ENCODE measurements at places on chromosomes 1 and 21.

- no peak for DNase-seq
Observed at GRCh38 chr1:196546272-196547111, 61.7 kb downstream of the KCNT2 start.

DNA sequence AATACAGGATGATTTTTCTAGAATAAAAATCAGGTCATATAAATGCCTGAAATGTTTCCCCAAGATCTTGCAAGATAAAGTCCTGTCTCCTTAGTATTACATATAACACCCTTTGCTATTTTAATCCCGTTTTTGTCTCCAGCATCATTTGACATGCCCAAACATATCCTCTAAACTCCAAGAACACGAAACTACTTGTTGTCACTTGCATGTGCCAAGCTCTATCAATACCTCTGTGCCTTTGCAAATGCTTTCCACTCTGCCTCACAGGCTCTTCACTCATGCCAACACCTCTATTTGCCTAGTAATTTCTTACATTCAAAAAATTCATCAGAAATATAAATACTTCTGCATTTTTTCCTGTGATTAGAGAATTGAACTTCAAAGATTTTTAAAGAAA, 37.9 kb downstream of the LRRIQ3 start:
- no peak for DNase-seq

DNA sequence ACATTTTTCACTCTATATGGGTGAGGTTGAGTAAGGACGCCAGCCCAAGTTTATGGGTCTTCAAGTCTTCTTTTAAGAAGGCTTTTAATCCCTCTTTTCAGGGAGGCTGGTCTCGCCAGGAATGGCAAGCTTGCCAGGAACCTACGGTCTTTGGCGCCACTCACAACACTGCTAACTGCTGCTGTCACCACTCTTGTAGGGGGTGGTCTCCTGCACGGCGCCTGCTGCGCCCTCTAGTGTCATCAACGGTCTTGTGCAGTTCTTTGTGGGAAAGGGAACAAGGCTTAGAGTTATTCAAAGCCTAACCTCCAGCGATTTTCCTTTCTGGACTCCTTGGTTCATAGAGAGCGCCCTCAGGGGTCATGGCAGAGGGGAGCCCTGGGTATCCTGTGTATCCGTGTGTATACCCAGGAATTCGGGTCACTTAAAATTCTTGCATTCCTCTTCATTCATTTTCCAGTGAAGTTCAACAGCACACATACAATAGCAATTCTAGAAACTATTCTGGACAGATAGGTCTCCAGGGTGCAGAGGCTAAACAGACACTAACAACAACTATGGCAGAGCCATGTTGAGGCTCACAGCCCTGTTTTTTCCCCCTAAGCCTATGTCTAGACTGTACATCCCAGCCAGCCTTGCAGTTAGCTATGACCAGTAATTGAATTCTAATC, 392.8 kb upstream of the CAMK1G start:
- DNase-seq = no peak

- DNase-seq = no peak
Observed at GRCh38 chr1:201785291-201785690, 43.7 kb upstream of the IPO9 start.

DNA sequence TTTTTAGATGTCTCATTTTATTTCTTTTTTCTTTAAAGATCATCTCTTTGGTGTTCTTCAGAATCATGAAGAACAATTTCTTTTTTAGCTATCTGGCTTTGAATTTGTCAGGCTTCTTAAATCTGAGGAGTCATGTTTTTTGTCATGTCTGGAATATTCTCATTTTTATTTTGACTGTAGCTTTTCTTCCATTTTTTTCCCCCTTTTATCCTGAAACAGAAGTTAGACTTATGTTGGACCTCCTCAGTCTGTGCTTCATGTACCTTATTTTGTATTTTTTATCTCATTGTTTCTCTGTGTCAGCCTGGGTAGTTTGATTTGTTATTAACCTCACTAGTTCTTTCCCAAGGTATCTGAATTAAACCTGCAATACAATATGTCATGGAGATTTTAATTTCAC, 319.2 kb upstream of the ADGRL4 start:
- no peak for DNase-seq

- no peak for DNase-seq
Observed at GRCh38 chr1:65363484-65363883, 54.1 kb downstream of the DNAJC6 start.

GRCh38 chr1:168977618-168978017, 128.9 kb upstream of the ATP1B1 start:
- no peak for DNase-seq

DNA sequence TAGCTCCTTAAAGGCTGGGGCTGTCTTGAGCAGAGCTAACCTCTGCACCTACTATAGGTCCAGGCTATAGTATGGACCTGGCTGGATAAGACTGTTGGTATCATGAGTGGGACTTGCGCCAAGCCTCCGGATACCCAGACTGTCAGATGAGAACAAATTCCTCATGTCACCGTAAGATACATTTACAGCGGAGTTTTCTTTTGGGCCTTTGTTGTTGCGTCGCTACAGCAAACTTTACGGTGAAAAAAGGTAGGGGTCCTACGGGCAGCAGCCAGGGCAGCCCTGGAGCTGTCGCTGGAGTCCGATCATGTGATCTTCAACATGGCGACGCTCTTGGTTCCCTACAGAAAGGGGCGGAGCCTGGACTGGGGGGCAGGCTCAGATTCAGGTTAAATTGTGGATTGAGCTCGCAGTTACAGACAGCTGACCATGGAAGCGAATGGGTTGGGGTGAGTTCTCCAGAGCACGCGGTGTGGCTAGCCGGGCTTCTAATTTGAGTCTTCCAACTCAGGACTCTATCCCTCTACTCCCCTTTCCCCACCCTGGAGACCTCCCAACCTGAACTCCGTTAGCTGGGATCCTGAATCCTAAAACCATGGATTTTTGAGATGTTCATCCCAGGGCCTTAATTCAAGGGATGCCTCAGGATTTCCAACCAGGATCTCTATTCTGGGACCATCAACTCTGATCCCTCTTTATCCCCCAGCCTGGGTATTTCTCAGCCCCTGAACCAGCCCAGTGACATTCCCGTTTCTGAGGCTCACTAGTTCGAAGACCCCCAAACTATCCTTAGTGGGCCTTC, at the start of gene UROD:
Gene UROD, plus strand, starts transcription at position 418 of the 802 bp plus-strand sequence. Its CDS starts 12 bp downstream, at position 430.
- DNase-seq = peak; percentile 66

- no peak for DNase-seq
Observed at GRCh38 chr1:155179112-155180031, 5.7 kb downstream of the TRIM46 start.

DNA sequence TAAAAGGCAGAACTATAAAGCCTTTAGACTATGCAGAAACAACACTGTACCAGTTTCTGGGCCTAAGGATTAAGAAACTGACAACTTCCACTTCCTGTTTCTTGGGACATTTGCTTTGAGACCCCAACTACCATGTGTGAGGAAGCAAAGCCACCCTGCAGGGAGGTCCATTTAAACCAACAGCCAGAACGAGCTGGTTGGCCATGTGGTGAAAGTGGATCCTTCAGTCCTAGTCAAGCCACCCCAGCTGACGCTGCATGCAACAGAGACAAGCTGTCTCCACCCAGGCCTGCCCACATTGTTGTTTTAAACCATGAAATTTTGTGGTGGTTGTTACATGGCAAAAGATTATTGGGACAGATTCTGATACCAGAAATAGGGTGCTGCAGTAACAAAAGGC, 31.8 kb upstream of the SLFNL1 start:
- DNase-seq = no peak

GRCh38 chr1:64748222-64748621, 3.3 kb downstream of the RAVER2 start:
- DNase-seq = no peak

DNA sequence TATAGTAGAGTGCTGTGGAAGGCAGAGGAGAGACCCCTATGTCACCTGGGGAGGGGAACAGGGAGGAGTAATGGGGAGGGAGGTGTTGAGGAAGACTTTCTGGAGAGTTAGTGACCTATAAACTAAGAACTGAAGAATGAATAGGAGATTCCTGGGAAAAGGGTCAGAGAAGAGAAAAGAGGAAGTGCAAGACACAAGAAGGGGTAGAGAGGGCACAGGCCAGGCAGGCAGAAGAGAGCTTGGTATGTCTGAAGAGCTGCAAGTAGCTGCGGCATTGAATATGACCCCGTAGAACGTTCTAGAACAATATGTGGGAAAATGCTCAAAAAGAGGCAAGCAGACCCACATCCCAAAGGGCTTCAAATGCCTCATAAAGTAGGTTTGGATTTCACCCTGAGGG, 361.2 kb downstream of the PRDM2 start:
- no peak for DNase-seq

DNA sequence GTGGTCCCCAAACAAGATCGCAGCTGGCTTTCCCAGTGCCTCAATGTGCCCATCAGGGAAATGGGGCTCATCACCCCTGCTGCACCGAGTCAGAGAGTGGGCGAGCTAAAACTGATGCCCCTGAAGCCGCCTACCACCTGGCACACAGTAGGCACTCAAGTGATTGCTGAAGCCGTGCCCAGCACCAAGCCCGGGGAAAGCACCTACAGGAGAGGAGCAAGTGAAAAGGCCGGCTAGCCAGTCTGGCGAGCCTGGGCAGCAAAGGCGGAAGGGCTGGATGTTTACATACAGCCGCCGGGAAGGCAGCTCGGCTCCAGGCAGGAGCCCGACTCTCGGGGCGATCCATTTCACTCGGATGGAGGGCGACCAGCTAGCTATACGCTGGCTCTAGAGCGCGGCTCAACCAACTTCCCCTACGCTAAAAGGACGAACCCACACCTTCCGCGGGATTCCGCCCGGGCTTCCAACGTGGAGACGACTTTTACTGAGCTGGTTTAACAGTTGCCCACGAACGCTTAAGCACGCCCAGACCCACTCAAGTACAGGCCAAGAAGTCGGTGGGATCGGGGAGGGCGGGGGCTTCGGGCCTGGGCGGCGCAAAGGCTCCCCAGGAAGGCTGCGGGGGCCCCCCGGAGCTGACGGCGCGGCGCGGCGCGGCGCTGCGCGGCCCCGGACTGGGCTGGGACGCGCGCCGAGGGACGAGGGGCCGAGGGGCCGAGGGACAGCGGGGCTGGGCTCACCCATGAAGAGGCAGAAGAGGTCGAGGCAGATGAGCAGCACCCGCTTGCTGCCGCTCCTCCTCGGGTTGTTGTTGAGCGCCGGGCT, 1.0 kb downstream of the PLPP3 start:
- DNase-seq = no peak

DNA sequence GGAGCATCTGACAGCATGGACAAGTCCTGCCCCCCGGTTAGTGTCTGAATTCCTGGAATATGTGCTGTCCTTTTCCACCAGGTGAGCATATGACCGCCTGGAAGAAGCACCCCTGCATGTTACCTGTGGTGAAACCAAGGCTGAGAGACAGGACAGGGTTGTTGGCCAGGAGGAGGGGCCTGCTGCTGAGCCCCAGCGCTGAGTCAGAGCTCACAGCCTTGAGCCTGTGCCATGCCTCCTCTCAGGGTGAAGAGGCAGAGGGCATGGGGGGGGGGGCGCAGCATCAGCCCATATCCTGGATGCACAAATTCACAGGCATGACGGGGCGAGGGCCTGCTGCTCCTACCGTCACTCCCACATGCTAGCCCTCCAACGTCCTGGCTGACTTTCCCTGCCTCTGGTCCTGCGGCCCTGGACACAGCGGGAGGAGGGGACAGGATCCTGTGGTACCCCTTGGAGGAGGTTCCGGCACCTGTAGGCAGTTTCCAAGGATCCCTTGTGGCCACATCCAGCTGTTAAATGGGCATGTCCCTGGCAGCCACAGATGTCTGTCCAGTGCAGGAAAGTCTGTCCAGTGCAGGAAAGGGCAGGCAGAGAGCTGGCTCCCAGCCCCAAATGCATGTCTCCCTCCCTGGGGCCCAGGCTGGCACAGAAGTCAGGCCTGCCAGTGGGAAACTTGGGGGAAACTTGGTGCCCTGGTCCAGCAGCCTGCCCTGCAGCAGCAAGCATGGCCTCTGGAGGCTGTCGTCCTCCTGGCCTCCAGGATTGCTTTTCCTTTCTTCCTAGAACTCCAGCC, 23.9 kb downstream of the TTC34 start:
- DNase-seq = no peak

GRCh38 chr1:39063775-39064174, 37.6 kb downstream of the NDUFS5 start:
- DNase-seq = no peak

- DNase-seq = no peak
Observed at GRCh38 chr1:58779801-58780382, 4.0 kb downstream of the JUN start.

Data from stimulated activated CD4-positive, alpha-beta T cell treated with anti-CD3 and anti-CD28 coated beads, Interleukin-1b, Interleukin-23, amount 100 ng/mL, for 1 hour (primary cell).